ENCODE measurements at places on chromosomes 5 and 9.

GRCh38 chr9:2047144-2047671 lies 32.1 kb downstream of the SMARCA2 start:
- no peak for DNase-seq

GRCh38 chr5:58582803-58583491 lies at the start of gene RAB3C:
RAB3C (plus strand) TSS chr5:58583075; CDS start chr5:58583209, 134 bp downstream.
- DNase-seq = peak; percentile 92

DNA sequence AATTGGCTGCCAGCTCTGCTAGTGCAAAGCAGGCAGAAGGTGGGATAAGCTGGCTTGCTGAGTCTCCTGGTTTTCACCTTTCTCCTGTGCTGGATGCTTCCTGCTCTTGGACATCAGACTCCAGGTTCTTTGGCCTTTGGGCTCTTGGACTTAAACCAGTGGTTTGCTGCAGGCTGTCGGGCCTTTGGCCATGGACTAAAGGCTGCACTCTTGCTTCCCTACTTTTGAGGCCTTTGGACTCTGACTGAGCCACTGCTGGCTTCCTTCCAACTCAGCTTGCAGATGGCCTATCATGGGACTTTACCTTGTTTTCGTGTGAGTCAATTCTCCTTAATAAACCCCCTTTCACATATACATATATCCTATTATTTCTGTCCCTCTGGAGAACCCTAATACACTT lies 1293.9 kb upstream of the CDH6 start:
- no peak for DNase-seq

DNA sequence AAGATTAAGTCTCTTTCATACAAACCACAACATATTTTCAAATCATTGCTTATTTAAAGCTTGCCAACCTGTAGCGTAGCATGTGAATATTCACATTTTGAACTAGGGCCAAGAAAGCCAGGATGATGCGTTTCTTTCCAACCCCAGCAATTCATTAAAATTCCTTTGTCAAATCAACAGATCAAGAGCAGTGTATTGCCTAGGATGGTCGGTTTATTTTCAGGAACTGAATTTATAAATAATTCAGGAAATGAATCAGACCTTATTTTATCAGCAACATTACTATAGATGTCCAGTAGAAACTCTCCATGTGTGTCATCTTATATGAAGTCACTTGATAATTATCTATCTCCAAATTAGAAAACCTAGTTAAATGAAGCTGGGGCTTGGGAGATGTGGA lies 13.2 kb upstream of the AUH start:
- peak; percentile 89 for DNase-seq

GRCh38 chr9:34127035-34127948 lies 794 bp upstream of the DCAF12 start:
- DNase-seq = no peak

DNA sequence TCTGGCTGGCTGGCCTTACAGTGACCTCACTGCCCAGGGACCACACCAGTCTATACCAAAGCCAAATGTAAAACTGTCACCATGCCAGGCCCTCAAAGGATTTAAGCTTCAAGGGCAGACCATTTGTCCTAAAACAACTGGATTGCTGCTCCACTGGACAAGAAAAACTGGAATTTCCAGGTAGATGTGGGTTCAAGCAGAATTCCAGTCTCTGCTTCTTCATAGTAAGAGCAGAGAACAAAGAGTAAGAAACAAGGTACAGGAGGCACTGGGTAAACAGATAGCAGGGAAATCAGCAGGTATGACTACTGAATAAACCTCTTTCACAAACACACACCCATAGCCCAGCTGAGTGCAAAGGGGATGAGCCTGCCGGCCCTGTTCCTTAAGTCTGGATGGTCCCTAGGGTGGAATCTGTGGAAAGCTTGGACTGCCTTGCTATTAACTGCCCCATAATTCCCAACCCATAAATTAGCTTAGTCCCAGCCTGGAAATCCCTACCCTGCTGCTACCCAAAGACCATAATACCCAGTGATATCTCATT lies 5.5 kb downstream of the B4GALT1 start:
- no peak for DNase-seq

DNA sequence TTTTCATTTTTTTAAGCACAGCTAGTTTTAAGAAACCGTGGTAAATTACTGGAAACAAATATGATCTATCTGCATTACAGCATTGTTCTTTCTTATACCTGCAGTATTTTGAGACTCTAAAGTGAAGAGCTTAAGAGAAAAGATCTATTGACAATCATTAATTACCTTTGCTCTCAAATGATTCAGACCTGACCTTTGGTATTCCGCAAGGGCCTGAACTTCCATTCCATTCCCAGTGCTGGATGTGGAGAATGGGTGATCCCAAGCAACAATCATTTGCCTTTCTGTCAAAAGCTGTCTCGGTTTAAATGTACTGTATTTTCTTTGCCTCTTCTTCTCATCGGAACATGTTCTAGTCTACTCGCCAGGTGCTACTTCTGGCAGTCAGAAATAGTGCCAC lies 18.9 kb downstream of the NREP start:
- peak; percentile 80 for DNase-seq

GRCh38 chr5:102911973-102912372 lies 156.9 kb downstream of the PAM start:
- peak; percentile 74 for DNase-seq

GRCh38 chr9:105647595-105648349 lies 14.5 kb upstream of the TAL2 start:
- DNase-seq = no peak

DNA sequence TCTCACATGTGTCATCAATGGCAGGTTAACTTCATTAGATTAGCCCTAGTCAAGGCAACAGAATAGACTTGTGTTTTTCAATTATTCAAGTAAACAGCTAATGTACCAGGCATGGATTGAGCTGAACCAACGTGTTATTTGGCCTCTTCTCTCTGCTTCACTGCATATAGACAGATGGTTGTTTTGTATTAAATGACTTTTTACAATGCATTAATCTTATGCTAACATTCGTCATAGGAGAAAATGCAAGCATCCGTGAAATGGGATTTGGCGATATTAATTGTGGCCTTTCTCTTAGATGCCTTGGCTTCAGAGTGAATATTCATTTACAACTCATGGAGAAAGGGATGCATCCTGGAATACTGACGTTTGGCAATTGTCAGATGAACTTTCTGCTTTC lies 208.0 kb downstream of the KCTD16 start:
- DNase-seq = no peak

DNA sequence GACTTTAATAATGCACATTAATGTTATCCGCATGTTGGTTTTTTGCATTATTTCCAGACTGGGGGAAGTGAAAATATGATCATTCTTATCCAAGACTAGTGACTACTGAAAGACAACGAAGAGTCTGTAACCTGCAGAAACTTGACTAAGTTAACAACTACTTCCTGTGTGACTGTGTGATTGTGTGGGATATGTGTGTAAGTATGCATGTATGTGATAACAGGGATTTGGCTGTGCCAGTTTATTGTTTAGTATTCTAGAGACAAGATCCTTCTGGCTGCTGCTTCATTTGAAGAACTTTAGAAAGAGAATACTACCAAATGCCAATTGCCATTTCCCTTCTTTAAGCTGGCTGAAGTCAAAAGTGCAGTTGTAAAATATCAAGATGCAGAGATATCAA lies 375.7 kb upstream of the PRR16 start:
- DNase-seq = no peak

- DNase-seq = no peak
Measured at GRCh38 chr5:89998519-89999305, 410.8 kb downstream of the CETN3 start.

DNA sequence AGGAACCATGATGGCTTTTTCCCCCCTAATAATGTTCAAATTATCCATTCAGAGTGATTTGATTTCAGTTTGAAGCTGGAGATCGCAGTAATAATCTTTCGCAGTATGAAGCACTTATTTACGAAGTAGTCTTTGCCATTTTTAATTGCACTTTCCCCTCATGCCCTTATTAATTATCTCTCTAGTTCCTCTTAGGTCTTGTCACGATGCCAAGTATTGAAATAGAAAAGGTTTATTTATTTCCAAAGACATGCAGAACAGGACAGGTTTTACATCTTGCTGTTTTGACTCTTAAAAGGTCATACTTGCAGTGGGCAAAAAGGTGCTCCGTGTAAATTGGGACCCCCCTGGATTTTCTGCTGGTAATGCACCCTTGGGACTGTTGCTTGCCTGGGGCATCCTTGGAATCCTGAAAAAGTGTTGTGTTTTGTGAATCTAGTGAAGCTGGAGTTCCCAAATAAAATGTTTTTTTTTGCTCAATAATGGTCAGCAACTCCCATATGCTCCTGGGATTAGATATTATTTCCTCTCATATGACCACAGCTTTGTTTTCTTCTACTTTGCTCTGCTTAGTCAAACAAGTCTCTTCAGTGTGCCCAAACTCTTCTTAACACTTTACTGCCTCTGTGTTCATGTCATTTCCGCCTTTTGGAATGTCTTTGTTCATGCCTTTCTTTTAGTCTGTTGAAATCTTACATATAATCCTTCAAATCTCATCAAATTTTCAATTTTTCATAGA lies 278.3 kb downstream of the TMEM38B start:
- no peak for DNase-seq

- peak; percentile 77 for DNase-seq
Measured at GRCh38 chr9:22030101-22030598, 21.0 kb upstream of the CDKN2B start.

DNA sequence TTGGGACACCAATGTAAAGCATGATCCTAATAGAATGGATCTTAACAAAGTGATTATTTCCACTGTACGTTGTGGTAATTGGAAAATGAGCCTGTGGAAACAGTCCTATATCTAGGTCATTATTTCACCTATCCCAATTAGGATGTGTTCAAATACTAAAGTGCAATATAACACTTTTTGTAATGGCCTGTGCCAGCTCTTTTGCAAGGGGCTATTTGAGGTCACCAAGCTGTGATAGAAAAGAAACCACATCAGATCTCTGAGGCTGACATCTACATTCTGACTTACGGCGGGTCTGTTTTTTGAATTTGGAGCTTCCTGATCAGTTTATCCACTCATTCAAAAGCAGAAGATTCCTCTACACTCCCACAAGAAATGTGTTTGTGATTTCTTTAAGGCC lies 150.0 kb downstream of the TLE1 start:
- DNase-seq = no peak

- DNase-seq = peak; percentile 71
Measured at GRCh38 chr9:130240410-130241197, 25.0 kb upstream of the HMCN2 start.

DNA sequence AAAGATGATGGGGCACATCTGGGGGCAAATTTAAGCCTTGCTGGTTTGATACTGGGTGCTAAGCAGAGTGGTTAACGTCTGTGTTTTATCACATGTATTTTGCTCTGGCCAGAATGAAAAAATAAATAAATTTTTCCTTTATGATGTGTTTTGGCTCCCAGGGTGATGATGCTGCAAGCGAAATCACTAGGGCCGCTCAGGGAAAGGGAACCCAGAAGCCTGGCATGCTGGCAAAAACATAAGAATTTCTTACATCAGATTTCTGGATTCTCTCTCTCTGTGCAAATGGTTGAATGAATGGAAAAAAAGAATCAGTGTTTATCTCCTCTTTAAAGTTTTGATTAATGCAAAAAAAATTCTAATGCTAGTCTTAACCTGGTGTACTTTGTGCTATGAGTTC lies 1975.2 kb upstream of the C9orf72 start:
- DNase-seq = peak; percentile 14

- DNase-seq = no peak
Measured at GRCh38 chr9:132063281-132063680, 16.4 kb downstream of the MED27 start.

DNA sequence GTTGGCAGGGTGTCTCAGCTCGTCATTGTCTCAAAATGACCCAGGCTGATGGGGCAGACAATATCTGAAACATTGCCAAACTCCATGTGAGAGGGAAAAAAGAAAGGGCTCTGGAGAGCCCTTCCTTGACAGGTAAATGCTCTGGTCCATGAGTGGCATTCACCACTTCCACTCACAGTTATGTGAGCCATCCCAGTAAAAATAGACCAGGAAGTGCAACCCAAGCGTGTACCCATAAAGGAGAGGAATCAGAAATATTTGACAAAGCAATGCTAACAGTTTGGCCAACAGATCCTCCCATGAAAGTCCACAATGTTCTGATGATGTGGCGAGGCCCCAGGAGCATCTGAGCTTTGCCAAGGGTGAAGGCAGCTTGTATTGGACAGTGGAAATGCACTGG lies 49.4 kb downstream of the ASTN2 start:
- DNase-seq = no peak

GRCh38 chr5:10592601-10593000 lies 28.7 kb downstream of the ANKRD33B start:
- no peak for DNase-seq

GRCh38 chr5:169893010-169893409 lies 87.3 kb downstream of the INSYN2B start:
- no peak for DNase-seq

DNA sequence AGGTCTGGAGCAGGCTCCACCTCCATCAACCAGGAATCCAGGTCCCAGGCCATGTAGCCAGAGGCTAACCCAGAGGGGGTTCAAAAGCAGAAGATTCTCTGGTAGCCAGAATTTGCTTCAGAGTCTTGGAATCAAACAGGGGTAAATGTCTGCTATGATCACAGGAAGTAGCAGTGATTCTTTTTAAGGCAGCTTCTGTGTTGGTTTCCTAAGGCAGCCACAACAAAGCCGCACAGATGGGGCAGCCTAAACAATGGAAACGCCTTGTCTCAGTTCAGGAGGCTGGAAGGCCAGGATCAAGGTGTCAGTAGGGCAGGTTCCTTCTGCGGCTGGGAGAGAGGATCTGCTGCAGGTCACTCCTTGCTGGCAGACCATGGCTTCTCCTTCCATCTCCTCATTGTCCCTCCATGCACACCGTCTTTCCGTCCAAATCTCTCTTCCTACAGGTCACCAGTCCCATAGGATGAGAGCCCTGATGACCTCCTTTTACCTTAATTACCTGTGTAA lies 167.3 kb downstream of the ROR2 start:
- DNase-seq = no peak

DNA sequence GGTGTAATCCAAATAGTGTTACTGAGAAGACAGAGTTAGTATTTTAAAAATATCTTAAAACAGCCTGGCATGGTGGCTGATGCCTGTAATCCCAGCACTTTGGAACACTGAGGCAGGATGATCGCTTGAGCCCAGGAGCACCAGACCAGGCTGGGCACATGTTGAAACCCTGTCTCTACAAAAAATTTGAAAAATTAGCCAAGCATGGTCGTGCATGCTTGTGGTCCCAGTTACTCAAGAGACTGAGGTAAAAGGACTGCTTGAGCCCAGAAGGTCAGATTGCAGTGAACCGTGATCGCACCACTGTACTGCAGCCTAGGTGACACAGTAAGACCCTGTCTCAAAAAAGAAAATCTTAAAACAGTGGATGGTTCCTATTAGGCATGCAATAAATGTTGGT lies 12.4 kb downstream of the IFNA1 start:
- no peak for DNase-seq

- no peak for DNase-seq
Measured at GRCh38 chr9:100880284-100880683, 148.2 kb upstream of the PLPPR1 start.

- DNase-seq = no peak
Measured at GRCh38 chr5:90866915-90867731, 308.5 kb downstream of the ADGRV1 start.
